ENCODE measurements at places on chromosomes 11 and 22.

DNA sequence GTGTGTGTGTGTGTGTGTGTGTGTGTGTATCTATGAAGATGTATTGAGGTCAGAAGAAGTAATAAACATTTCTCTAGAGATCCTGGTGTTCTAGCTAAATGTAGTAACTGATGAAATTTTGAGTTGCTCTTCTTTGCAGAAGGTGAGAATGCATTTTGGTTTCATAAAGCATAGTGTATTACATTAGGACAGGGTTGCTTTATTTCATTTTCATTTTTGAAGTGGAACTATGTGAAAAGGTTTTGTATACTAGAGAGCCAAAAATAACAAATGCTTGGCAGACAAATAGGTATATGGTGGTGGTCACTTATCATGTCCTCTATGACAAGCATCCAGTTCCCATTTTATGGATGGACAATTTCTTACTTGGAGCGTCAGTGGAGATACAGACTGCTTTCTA, 99.0 kb downstream of the CASP12 start:
- DNase-seq = no peak

GRCh38 chr11:73978576-73979086, 4.0 kb downstream of the UCP2 start:
- DNase-seq = no peak

GRCh38 chr22:35039625-35040024, 26.3 kb upstream of the ISX start:
- no peak for DNase-seq

- no peak for DNase-seq
Measured at GRCh38 chr11:32029721-32030120, 61.2 kb upstream of the RCN1 start.

DNA sequence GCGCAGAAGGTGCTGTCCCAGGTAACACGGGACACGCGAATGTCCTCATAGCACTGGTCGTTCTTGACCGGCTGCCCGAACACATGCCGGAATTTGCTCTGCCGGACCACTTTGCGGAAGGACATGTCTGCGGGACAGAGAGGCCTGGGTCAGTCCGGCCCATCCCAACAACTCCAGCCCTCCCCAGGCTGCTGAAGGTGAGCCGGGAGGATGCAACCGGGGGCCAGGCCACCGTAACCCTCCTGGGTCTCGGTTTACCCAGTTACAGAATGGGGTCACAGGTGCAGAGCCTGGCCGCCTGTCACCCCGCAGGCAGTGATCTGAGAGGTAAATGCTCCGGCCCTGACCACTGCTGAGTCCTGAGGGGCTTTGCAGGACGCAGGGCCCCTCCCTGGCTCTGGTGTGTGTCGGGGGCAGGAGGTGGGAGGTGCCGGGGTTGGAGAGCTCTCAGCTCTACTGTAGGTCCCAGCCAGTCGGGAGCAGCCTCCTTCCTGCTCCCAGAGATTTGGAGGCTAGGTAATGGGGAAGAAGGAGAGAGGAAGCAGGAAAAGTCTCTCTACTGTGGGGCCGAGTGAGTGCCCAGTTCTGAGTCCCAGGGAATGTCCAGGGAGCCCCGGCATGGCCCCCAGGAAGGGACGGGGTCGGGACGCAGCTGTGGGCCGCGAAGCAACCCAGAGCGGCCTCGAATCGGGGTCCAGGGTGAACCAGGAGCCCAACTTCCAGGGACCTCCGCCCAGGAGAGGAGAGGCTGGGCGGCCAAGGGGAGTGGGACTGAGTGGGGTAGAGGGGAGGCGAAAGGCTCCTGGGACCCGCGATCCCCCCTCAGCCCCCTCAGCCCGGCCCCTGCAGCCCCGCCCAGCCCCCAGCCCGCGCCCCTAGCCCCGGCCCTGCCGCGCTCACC, 522 bp downstream of the CORO1B start:
- DNase-seq = no peak

DNA sequence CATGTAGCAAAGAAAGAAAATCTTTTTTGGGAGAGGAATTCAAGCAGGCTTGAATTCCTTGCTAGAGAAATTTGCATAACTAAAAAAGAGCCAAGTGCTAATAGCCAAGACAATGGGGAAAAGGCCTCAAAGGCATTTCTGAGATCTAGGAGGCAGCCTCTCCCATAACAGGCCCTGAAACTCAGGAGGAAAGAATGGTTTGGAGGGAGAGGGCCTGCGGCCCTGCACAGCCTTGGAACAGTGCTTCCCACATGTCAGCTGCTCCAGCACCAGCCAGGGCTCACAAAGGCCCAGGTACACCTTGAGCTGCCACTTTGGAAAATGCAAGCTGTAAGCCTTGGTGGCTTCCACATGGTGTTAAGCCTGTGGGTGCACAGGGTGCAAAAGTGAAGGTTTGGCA, 55.5 kb upstream of the TSPAN18 start:
- no peak for DNase-seq

GRCh38 chr11:35558513-35558912, 33.1 kb upstream of the PAMR1 start:
- no peak for DNase-seq

- no peak for DNase-seq
Measured at GRCh38 chr22:38863531-38864131, 8.4 kb downstream of the CBX6 start.
